ENCODE measurements at places on chromosomes 4 and X.

DNA sequence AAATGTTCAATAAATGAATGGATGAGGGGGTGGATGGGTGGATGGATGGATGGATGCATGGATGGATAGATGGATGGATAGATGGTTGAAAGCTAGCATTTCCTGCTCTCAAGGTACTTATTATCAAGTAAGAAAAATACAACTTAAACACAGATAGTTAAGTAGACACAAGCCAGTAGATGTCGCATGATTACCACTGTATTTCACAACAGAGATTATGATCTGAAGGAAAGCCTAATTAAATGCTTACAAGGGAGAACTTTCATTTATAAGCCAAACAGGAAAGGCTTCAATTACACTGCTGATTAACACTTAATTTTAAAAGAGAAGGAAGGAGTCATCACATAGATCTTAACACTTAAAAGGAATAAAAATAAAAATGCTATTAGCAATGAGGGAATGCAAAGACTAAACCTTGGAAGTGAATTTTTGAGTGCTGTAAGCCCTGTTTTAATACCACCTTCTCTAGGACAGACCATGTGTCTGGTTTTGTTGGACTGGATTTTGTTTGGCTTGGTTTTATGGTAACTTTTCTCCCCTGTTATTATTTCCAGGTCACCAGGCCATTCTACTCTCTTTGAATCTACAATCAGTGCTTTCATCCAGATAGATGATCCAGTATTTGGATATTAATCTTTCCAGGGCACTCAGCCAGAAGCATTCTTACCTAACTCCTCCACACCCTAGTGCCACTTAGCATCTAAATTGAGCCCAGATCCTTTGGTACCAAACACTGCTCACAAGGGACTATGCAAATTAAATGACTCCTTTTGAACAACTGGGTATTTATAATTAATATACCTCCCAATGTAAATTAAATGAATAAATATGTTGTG lies 75.5 kb upstream of the SLC39A8 start:
- no peak for DNase-seq

DNA sequence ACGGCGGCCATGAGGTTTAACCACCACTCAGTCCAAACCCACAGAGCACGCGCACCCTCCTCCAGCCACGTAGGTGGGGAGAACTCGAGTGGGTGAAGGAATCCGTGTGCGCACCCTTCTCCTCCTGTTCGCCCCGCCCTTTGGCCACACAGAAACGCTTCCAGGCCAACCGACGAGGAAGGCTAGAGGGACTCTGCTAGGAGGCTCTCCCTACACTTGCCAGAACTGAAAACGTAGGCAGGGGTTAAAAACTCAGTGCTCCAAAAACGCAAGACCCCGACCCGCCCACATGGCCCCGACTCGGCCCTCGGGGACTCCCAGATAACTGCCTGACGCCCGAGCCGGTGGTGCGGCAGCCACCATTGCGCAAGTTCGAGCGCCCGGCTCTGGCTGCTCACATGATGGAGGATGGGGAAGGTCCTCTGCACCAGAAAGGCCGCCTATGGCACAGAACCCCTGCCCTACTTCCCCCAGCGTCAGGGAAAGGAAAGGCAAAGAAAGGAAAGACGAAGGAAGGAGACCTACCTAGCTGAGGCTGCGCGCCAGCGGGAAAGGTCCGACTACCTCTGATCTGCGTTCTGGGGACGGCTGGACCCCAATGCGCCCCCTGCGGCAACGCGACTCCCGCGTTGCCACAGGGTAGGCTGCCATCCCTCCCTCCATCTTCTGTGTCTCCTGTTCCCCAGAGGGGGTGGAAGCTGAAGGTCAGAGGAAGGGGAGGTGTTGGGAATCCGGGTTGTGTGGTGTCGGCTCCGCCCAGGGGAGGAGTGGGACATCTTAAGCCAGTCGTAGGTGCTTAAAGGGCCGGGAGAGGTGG lies 201.9 kb upstream of the AGTR2 start:
- no peak for DNase-seq

- DNase-seq = no peak
These were observed 29.8 kb downstream of the SMS start for GRCh38 chrX:21970326-21970725.

GRCh38 chr4:108644237-108644636 lies 6.2 kb upstream of the OSTC start:
- DNase-seq = no peak

DNA sequence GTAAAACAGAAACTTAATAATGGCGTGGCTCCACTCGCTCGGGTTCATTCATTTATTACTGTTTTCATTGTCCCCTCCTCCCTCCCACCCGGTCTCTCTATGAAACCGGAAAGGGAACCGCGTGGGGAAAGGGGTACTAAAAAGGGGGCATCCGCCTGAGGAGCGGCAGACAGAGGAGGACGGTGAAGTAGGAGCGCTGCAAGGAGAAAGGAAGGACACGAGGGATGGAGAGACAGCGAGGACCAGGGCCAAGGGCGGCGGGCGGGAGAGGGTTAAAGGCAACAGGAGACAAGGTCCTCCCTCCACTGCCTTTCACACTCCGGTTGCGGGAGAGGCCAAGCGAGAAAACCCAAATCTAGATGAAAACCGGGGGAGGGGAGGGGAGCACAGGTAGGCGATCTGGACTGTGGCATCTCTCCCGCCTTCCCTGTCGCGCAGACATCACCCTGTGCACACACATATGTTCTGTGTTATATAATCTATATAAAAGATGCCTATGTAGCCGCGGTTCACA lies 829 bp downstream of the ELOVL6 start:
- peak; percentile 12 for DNase-seq

- peak; percentile 6 for DNase-seq
These were observed 19.2 kb upstream of the WFS1 start for GRCh38 chr4:6250235-6250983.

GRCh38 chrX:119042040-119042439 lies 30.8 kb upstream of the CT47C1 start:
- no peak for DNase-seq
